ENCODE measurements at places on chromosomes 16 and 17. TPM values are rescaled to one million over a fixed set of nuclear protein-coding genes. Genes with fewer than 3 reads are reported as not detected.

NGFR gene
- 0.11 TPM for total RNA-seq

TMEM235 gene
- total RNA-seq: not detected

- no peak for DNase-seq
- H3K36me3 ChIP-seq: no peaks in the 10 kb centered on the region
- no peak overlapping the region for H3K4me3 ChIP-seq
- no peaks in the 10 kb centered on the region for H3K4me1 ChIP-seq
Measured at GRCh38 chr17:34703533-34703932, 124.2 kb downstream of the TMEM132E start.

GRCh38 chr16:51143196-51143977, 7.7 kb downstream of the SALL1 start:
- peaks cover 36% of the 10 kb centered on the region for H3K36me3 ChIP-seq
- H3K4me3 ChIP-seq: no peak overlapping the region
- H3K4me1 ChIP-seq: peaks cover 46% of the 10 kb centered on the region
- no peak for DNase-seq
- no peak overlapping the region for H3K27ac ChIP-seq

DNA sequence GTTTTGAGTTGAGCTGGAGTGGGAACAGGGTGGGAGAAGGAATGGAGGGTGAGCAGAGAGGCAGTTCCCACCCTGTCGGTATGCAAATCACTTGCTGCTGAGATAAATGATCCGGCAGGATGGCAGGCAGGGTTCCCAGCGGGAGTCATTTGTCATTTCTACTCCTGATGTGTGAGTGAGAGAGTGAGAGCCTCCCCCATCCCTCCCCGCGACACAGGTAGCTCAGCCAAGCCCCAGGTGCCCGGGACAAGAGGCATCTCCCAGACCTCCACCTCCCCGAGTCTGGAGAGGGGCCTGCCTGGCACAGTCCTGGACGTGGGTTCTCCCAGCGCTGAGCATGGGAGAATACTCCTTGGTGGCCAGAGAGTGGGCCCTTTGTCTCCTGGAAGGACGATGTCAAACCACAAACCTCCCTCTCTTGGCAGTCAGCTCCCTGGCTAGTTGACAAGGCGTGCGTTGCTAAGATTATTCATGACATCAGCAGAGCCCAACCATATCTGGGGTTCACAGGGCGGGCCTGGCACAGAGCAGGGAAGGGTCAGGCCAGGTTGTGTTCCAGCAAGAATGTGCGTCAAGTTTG, 33.7 kb upstream of the TNRC6C start:
- no peak for DNase-seq
- H3K4me3 ChIP-seq: no peak overlapping the region
- H3K36me3 ChIP-seq: no peaks in the 10 kb centered on the region
- H3K4me1 ChIP-seq: no peaks in the 10 kb centered on the region

All from HFFc6 (cell line).